Activated CD4-positive, alpha-beta T cell treated with anti-CD3 and anti-CD28 coated beads, Interleukin-2, amount 50 U/mL, for 24 hours (primary cell): ENCODE measurements at places on chromosomes 12 and 14.

DNA sequence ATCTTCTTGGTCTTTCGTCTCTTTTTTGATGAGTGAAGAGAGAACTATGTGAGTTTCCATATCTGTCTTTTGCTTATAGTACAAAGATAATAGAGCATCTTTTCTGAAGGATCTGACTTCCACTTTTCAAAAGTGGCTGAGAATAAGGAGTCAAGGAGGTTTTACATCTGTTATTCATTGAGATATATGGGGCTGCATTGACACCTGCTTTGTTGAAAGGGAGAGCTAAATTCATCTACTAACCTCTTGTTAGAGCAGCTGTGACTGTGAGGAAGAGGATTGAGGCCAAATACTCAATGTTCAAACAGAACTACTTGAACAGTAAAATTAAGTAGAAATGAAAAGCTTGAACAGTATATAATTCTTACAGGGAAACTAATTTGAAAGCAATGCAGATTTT is 130.2 kb upstream of the ATP2B1 start:
- no peak for DNase-seq

DNA sequence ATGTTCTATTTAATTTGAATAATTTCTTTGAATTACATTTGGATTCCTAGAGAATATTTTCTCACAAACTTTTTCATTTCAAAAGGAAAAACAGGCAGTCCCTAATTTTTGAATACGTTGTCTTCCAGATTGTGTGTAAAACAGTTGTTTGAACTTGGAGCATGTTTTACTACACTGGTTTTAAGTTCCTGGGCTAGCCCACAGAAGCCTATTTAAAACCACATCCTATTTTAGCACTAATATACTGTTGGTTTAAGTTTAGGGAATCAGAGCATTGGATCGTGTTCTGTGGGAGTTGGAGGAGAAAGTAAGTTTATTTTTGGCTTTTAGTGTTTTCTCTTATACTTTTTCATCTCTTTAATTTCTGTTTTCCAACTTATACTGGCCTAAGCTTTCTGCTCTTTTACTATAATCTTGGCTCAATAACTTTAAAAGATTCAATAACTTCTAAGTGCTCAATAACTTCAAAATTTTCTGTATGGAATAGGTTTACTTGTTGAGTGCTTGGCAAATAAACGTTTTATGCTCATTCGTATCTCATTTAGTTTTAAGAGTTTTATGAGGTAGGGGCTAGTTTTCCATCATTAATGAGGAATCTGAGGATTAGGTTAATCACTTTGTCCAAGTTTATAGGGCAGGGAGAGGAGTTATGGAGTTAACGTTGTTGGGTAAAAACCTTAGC is 14.9 kb downstream of the LEMD3 start:
- DNase-seq, result no peak

DNA sequence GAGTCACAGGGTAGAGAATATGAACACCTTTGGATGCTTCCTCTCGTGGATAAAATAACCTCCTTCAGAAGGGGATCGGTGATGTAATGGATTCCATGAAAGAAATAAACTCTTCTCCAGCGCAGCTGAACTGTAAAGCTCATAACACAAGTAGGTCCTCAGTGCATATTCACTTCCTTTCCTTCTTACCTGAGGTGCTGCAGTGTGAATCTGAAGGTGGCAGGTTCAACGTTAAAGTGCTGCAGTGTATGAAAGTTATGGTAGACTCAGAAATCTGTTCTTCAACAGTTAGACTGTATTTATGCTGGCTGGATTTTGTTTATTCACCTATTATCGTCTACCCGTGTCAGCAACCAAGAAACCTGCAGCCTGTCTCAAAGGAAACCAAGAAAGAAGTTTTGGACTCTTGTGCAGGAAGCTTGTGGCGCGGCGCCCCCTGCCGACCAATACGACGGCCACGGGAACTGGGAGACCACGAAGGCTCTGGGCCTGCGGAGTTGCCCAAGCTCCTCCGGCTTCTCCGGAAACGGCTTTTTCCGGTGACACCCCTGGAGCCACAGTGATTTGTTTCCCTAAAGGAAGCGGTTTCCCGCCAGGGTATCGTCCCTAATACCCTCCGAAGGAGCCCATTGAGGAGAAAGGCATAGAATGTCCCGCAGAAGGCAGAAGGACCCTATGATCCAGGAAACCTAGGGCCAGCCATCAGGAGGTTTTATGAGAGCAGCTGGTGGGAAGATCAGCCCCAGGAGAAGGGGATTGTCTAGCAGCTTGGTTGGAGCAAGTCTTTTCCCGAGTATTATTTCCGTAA is 17.6 kb upstream of the RNASE3 start:
- DNase-seq, result peak; percentile 78

DNA sequence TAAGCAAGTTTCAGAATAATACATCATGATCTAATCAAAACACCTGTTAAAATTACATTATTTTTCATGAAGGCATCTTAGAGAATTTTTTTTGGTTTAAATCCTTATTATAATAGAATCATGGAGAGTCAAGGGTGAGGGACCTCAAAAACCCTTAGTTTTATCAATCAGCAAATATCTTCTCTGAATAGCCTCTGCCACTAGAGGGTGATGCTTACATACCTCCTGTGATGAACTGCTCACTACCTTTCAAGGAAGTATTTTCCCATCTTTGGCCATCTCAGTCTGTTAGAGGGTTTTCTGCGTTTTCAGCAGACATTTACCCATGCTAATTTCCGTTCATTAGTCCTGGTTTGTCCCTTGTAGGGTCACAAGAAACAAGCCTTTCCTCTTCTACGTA is 200.2 kb downstream of the TRHDE start:
- no peak for DNase-seq

GRCh38 chr14:49992901-49993339 is 100.0 kb downstream of the ARF6 start:
- no peak for DNase-seq

GRCh38 chr12:30908722-30909348 is 17.7 kb upstream of the TSPAN11 start:
- DNase-seq, result no peak
